Activated gamma-delta T cell treated with anti-CD3 and anti-CD28 coated beads, Interleukin-2, amount 50 U/mL, for 16 hours (primary cell): ENCODE measurements at places on chromosomes 16 and 17.

GRCh38 chr17:51699303-51699702 is 439.0 kb downstream of the UTP18 start:
- DNase-seq = no peak

GRCh38 chr16:31022544-31023251 is 10.7 kb upstream of the STX4 start:
- DNase-seq = no peak

DNA sequence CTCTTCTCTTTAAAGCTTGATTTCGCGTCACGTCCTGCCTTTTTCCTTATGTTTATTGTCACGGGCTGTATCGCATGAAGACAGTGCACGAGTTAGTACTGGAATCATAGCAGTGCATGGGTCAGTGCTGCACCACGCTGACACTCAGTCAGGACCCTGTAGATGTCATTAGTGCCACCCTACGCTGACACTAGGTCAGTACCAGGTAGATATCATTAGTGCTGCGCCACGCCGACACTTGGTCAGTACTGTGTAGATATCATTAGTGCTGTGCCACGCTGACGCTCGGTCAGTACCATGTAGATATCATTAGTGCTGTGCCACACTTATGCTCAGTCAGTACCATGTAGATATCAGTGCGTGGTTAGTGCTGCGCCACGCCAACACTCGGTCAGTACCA is 106.2 kb upstream of the ZNF469 start:
- DNase-seq = no peak

GRCh38 chr16:64409783-64410210 is 712.1 kb downstream of the CDH11 start:
- DNase-seq = no peak

GRCh38 chr16:56641166-56641565 is 2.7 kb downstream of the MT1A start:
- no peak for DNase-seq

GRCh38 chr16:243348-243747 is 8.7 kb downstream of the FAM234A start:
- DNase-seq = no peak

- no peak for DNase-seq
Observed at GRCh38 chr16:3243882-3244281, 8.9 kb upstream of the ZNF200 start.
